Activated CD4-positive, alpha-beta T cell treated with anti-CD3 and anti-CD28 coated beads for 36 hours (primary cell): ENCODE measurements at places on chromosomes 3 and 15. TPM values are rescaled to one million over a fixed set of nuclear protein-coding genes. Genes with fewer than 3 reads are reported as not detected.

GRCh38 chr3:177824190-177824786 is 627.0 kb upstream of the TBL1XR1 start:
- no peak for DNase-seq

DNA sequence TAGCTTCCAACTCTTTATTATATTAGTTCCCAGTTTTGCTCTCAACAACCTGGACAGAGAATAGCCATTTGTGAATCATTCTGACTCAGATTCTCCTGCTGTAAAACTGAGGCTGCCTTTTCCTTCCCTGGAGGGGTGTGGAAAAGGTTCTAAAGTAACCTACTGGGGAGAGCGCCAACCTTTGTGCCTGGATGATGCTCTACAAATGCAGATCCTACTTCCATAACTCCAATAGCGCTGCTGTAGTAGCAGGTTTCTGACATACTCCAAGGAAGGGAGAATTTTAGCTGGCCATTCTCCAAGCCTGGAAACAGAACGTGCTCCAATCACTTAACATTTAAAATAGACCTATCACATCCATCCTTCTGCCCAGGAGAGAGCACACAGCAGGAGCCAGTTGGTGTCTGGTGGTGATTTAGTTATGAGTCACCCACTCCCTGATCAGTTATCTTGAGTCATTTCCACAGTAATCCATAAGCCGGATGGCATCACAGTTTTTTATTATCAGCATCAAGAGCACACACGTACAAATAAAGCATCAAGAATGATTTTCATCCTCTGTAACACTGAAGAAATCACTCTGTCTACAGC is 38.3 kb downstream of the MYH15 start:
- no peak for DNase-seq

DNA sequence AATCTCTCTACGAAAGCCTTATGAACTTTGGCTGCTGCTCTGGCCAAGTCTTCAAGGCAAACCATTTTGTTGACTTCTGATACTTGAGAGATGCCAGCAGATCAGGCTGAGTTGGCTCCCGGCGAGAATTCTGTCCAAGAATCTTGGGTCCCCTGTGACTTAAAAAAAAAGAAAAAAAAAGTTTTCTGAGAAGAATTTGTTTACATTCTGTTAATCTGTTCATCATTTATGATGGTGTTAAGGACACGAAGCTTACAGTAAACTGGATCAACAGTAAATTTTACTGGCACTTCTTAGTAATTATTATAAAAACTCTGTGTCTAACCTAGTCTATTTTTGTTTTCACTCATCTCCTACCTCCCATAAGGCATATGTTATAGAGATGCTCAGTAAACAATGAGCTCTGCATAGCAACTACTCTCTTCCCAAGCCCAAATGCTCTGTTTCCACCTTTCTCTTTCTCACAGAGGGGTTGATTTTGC is 320.9 kb upstream of the RASGRP1 start:
- DNase-seq, result no peak

DNA sequence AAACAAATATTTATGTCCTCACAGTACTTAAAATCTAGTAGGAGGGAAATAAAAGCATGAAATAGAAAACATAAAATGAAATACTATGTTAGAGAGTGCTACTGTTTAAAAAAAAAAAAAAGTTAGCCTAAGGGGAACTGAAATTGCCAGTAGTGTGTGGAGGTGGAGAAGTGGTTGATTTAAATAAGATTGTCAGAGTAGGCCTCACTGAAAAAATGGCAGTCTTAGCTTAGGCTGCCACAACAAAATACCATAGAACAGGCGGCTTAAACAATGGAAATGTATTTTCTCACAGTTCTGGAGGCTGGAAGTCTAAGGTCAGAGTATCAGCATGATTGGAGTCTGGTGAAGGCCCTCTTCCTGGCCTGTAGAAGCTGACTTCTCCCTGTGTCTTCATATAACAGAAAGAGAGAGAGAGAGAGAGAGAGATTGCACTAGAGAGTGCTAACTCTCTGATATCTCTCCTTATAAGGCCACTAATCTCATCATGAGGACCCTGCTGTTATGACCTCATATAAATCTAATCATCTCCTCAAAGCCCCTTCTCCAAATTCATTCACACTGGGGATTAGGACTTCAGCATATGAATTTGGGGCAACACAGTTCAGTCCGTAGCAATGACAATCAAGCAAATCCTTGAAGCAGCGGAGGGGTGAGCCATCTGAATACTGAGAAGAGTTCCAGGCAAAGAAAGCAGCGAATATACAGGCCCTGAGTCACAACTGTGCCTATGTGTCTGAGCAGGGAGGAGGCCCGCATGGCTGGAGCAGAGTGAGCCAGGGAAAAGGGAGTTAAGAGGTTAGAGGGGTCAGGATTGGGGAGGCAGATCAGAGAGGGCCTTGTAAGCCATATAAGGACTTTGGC is 23.6 kb upstream of the LRRC34 start:
- DNase-seq, result no peak

The DISP2 gene
- 0.02 TPM for total RNA-seq

- DNase-seq, result no peak
Observed at GRCh38 chr3:175287361-175287963, 428.3 kb downstream of the NAALADL2 start.

The ZNF502 gene
- 1.8 TPM for total RNA-seq

DNA sequence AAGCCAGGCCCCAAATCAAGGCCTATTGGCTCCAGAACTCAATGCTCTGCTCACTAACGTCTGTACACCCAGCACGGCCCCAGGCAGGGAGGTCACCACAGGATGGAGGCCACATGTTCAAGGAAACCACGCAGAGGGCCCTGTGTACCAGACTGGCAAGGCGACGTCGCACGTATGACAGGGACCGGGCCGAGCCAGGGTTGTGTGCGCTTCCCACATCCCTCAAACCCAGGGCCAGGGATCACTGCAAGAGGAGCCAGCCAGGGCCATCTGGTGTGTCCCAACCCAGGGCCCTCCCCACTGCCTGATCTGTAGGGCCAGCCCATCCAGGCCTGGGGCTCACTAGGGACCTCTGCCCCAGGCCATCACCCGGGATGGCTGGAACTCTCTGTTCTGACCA is 62.0 kb downstream of the ZNF445 start:
- no peak for DNase-seq

- DNase-seq, result peak; percentile 63
Observed at GRCh38 chr3:72756900-72757299, 91.3 kb downstream of the SHQ1 start.

The KBTBD12 gene
- not detected for total RNA-seq

The MITF gene
- not detected for total RNA-seq

GRCh38 chr15:90085565-90085964 is 16.7 kb downstream of the IDH2 start:
- no peak for DNase-seq

DNA sequence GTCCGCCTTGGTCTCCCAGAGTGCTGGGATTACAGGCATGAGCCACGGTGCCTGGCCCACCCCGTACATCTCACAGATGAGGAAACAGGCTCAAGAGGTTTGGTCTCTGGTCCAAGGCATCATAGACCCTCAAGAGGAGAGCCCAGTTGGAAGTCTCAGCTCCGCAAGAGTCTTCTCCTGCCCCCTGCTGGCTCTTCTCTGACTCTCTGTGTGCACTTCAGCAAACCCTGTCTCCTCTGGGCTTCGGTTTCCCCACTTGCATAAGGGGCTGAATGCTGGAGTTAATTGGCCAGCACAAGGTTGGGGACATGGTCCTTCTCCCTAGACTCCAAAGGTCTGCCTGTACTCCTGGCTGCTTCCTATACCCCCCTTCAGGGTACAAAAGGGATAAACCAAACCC is 3.9 kb downstream of the MST1R start:
- peak; percentile 44 for DNase-seq

GRCh38 chr3:18937574-18937973 is 210.7 kb upstream of the KCNH8 start:
- DNase-seq, result no peak

The BCL2A1 gene
- 82.2 TPM for total RNA-seq

DNA sequence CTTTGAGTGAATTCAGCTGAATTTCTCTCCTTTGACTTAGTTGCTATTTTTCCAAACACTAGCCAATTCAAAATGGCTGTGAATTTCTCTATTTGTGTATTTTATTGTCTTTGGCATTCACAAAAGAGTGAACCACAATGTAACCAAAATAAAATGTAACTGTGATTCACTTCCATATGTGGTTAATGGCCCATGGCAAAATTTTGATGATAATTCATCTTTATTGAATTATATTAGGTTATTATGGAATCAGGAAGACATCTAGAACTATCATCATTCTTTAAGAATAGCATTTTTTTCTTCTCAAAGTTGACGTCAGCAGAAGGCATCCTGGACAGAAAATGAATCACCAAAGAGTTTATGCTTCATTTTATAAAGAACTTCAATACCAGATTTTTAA is 705.3 kb upstream of the NAALADL2 start:
- DNase-seq, result no peak

The GOLGA8G gene
- total RNA-seq, result not detected

The TMEM89 gene
- total RNA-seq, result not detected

DNA sequence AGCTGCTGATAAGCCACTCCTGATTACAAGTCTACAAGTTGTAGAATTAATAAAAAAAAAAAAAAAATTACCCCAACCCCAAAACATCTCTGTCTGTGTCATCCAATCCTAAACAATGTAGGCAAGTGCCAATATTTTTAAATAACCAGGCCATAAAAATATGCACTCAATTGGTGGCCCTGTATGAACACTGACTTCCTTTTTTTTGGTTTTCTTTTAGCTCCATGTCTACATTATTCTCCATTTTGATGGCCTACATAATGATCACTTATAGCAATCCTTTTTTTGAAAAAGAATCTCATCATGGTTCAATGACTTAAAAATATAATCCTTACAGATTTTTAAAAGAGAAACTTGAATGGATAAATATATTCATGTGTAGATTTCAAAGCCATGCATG is 72.1 kb downstream of the FOXP1 start:
- DNase-seq, result no peak

DNA sequence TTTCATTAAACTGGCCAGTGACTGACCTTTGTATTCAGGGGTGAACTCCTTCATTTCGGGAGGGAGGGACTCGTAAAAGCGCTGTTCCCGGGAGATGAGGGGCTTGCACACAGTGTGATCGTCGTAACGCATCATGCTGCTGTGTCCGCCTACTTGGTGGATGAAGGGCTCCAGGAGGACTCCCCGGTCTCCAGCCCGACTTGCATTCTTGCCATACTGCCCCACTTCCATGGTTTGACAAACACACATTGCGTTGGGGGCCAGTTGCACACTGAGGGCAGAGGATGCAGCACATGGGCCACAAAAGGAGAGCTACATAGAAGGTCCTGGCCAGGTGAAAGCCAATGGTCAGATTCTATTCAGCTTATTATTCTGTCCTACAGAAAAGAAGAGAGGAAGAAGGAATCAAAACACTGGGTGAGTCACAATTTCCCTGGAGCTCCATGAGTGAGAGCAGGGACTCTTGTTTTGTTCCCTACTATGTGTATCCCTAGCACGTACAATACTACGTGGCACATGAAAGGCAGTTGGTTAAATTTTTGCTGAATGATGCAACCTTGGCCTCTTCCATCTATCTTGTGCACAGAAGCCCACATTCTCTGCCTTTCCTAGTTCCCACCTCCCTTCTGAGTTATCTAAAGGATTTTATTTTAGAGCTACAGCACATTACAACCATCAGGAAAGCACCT is 24.2 kb upstream of the GMPPB start:
- DNase-seq, result no peak

- no peak for DNase-seq
Observed at GRCh38 chr15:76863123-76863522, 42.0 kb downstream of the SCAPER start.

- DNase-seq, result no peak
Observed at GRCh38 chr3:29324180-29324651, 43.3 kb downstream of the RBMS3 start.

GRCh38 chr15:45187578-45187893 is 230 bp downstream of the SHF start:
- no peak for DNase-seq

The IL5RA gene
- 0.30 TPM for total RNA-seq

DNA sequence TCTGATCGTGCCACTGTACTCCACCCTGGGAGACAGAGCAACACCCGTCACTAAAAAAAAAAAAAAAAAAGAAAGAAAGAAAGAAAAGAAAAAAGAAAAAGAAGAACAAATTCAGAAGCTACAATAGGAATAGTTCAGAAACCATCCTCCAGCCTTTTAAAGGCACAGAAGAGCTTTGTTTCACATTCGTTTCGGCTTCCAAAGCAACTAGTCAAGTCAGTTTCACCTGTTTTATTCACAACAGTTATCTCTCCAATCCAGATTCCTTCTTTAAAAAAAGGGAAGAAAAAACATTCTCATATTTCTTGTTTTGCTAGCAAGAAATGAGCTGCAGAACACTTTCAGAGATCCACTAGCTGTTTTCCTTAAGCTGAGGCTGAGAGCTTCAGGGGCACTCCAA is 767.7 kb upstream of the CFAP20DC start:
- no peak for DNase-seq

DNA sequence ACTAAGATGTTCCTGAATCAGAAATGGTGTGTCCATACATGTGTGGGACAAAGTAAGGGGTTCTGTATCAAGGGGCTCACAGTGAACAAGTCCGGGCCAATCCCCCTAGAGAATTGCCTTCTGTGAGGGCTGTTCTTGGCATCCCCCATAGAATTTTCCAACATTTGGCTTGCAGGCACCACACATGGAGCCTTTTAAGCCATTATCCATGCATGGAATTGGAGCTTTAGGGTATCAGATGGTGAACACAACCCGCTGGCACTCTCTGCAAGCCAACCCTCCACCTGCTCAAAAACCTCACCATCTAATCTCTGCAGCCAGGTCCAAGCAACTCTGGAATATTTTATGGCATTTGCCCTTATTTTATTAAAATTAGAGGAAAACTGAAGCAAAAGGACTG is 278.7 kb downstream of the ERC2 start:
- DNase-seq, result no peak

DNA sequence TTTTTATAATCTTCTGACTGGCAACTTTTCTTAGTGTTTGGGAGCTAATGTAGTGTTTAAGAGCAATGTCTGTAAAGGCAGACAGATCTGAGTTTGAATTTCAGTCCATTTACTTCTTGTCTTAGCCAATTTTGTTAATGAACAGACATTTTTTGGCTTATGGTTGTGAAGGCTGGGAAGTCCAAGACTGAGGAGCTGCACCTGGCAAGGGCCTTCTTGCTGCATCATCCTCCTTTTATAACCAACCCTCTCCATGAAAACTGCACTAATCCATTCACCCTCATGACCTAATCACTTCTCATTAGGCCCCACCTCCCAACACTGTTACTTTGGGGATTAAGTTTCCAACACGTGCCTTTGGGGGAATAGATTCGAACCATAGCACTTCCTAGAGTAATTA is 164.5 kb downstream of the GAP43 start:
- no peak for DNase-seq

The ACTC1 gene
- not detected for total RNA-seq

GRCh38 chr3:137259701-137260100 is 301.9 kb downstream of the IL20RB start:
- DNase-seq, result no peak

GRCh38 chr3:192825216-192825615 is 92.4 kb downstream of the MB21D2 start:
- DNase-seq, result no peak

DNA sequence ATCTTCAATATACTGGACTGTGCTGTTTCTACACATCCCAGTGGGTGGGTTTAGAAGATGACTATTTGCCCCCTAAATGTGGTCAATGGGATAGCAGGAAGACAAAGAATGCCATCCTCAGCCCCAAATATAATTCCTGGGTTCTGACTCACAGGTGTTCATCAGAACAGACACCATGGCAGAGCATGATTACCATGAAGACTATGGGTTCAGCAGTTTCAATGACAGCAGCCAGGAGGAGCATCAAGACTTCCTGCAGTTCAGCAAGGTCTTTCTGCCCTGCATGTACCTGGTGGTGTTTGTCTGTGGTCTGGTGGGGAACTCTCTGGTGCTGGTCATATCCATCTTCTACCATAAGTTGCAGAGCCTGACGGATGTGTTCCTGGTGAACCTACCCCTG is 3.0 kb downstream of the CXCR6 start:
- DNase-seq, result no peak

The C3orf20 gene
- not detected for total RNA-seq

The SCG3 gene
- not detected for total RNA-seq
